CD4-positive, alpha-beta T cell treated with Interferon gamma for 1 hour (primary cell): ENCODE measurements at places on chromosomes 7 and 10.

DNA sequence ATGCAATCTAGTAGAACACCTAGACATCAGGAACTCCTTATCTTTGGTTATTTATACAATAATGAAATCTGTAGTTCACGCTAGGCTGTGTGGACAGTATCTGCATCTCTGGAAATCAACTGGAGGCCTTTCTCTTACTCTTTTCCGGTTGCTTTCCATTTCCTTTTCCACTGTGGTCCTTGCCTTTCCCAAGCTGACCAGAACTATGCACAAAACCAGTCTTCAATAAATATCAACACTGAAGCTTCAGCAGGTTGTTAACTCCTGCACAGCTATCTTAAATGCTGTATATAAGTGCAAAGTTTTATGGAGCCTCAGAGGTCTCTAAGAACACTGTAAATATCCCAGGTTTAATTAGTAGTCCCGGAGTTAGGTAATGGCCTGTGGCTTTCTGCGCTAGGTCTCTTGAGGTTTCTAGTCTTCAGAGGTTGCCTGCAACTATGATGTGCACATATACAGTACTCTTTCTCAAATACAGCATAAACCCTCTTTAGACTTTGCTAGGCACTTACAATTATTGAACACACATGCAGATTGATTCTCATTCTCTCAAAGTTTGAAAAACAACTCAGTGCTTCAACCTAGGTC is 2.4 kb downstream of the KLLN start:
- DNase-seq = no peak

DNA sequence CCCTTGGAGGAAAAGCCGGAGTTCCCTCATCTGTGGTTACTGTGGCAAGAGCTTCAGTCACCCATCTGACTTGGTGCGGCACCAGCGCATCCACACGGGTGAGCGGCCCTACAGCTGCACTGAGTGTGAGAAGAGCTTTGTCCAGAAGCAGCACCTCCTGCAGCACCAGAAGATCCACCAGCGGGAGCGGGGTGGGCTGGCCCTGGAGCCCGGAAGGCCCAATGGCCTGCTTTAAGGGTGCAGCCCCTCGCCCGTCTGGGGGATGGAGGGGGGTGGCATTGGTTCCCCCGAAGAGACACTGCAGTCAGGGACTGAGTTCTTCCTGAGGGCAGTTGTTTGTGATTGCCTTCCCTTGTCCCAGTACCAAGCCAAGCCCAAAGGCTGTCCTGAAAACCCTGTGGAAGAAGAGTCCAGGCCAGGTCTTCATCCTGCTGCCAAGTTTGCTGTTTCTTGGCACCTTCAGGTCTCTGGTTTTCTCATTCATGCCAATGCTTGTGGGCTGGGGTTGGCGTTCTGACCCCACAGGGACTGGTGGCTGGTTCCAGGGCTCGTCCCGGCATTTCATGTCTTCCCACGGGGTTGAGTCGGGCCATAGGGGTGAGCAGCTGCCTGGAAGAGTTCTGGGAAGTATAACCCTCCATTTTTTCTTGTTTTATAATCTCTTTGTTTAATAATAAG is 7.7 kb upstream of the ZNF783 start:
- DNase-seq = no peak

DNA sequence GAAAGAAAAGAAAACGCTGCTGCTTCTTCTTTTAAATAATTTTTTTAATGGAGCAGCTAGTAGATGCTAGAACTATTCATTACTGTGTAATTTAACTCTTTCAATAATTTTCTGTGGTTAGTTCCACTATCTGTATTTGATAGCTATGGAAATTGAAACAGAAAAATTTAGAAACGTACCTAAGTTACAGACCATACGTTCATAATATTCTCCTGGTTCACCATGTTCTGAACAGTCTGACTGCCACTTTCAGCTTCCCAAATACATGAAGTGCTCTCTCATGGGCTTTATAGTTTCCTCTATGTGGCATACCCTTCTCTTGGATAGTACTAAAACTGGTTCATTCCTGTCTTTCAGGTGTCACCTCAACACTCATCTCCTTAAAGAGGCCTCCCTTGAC is 508.0 kb downstream of the MDFIC start:
- DNase-seq = no peak

DNA sequence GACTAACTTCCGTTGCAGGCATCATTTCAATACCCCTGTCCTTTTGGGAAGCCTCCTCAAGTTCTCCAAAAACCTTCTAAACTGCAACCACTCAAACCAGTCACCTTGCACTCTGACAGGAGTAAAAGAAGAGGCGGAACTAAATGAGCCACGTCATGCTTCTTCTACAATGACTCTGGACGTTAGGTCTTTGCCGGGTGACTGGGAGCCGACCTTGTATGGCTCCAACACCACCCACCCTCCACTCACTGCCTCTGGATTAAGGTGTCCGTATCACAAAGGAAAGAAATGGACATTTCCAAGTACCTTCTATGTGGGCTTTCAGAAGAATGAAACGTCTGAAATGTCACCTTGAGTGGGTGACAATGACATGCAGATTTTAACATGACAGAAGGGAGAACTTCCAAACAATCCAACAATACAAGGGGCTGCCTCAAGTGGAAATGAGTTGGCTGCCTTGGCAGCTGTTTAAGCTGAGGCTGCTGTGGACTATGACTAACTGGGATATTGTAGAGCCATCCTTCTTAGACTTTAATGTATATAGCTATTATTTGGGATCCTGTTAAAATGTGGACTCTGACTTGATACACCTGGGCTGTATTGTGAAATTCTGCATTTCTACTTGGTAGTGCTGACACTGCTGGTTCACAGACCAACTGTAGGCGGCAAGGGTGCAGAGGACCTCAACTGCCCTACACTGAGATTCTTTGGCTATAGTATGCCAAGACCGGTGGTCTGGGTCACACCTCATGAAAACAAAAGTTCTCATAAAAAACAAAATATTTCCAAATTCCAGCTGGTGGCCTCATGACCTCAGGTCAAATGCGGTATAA is 33.8 kb upstream of the PDLIM1 start:
- DNase-seq = no peak

DNA sequence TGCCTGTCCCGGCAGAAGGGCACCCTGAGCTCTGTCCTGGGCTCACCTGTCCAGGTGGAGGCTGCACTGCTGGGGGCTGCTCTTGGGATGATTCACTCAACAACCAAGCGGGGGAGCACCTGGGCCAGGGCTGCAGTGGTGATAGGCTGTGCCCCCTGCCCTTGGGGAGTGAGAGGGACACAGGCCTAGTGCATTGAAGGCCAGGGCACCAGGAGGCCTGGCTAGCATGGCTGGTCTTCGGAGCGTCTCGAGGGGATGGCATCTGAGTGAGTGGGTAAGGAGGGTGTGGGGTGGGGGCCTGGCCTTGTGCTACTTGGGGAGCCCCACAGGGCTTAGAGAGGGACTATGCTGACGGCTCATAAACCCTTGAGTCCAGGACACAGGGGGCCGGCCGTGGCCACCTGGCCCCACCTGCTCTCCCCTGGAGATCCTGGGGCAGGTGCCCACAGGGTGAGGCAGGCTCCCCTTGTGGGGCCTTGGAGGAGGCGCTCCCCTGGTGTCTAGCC is 3.1 kb downstream of the PWWP2B start:
- DNase-seq = no peak

GRCh38 chr10:6301488-6302075 is 98.8 kb downstream of the PFKFB3 start:
- DNase-seq = no peak

DNA sequence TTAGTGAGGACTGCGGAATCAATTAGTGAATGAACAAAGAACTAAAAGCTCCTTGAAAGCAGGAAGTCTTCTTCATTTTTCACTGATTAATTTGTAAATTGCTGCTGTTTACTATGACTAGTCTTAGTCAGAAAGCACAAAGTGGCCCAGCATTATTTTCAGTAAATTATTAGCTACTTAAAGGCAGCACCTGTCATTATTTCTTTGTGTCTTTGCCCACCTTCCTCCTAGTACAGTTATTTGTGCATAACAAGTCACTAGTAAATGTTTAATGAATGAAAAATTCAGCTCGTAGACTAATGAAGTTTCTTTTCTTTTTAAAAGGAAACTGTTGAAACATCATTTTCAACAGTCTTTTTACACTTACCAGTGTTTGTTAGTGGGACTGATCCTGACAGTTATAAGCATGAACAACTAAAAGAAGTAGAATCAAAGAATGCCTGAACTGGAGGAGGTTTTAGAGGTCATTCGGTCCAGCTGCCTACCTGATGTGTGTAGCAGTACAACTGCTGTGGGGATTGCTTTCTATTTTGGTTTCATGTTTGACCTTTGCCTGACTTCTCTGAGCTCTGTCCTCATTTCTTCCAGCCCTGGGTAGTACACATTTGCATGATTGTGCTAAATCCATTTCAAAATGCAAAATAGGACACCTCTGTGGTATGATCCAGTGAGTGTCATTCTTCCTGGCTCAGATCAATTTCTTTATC is 140.0 kb upstream of the PHYHIPL start:
- no peak for DNase-seq

GRCh38 chr7:69871213-69871885 is 273.1 kb downstream of the AUTS2 start:
- no peak for DNase-seq

GRCh38 chr7:46206476-46207060 is 285.5 kb upstream of the IGFBP3 start:
- no peak for DNase-seq

GRCh38 chr7:80790877-80791276 is 128.0 kb downstream of the SEMA3C start:
- DNase-seq = no peak

DNA sequence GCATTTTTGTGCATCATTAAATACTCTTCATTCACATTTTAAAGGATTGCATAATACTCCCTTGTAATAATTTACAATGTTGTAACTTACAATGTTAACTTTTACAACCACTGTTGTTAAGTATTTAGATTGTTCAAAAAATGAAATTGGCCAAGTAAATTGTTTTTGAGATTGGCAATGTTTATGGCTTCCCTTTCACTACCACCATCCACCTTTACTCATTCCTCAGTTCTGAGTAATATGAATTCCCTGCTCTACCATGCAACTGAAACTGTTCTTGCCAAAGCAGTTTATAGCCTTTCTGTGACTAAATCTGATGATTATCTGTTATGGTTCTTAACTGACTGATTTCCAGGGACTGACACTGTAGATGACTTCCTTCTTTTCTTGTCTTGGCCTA is 80.5 kb upstream of the TMEM106B start:
- DNase-seq = no peak

- DNase-seq = no peak
These were observed 49.6 kb upstream of the UBE3C start for GRCh38 chr7:157089100-157089610.

DNA sequence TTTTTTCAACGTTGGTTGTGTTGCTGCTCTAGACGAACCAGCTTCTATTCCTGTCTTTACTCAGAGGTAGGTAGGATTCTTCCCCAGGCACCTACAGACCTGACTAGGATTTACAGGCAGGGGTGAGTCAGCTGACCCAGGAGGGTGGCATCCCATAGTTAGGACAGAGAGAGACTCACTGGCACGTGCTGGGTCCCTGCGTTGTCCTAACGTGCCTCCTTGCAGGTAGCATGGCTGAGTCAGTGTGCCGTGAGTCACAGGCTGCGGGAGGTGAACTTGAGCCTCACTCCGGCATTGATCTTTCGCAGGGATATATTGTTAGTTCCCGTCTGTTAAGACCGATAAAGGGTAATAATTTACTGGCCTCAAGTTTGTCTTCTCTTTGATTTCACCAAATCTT is 96.5 kb downstream of the PFKFB3 start:
- DNase-seq = no peak

DNA sequence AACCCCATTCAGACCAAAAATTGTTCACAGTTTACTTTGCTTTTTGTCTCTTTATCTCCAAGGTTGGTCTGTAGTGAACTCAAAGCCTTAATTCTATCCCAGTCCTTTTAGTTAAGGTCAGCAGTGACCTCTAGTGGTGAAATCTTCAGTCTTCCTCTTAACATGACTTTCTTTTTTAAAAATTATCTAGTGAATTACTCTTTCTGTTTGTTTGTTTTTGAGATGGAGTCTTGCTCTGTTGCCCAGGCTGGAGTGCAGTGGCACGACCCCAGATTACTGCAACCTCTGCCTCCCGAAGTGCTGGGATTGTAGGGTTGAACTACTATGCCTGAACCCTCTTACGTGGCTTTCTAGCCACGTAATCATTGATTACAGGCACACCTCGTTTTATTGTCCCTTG is 25.0 kb downstream of the ZNF487 start:
- DNase-seq = no peak

DNA sequence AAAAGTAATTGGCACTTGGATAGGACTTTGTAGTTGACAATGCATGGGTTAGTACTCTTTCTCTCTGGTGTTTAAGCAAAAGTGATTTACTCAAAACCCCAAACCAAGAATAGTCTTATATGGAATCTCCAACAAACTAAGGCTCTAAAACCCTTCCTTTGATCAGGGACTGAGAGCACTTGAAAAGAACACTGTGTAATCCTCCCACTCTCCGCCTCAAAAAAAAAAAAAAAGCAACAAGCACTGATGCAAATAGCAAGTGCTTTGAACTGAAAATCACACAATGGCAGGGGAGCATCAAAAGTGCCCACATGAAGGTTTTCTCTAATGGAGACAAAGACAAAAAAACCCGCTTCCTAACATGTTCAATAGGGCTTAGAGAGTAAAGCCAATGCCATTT is 467.9 kb upstream of the AUTS2 start:
- no peak for DNase-seq

GRCh38 chr10:6513476-6513875 is 66.6 kb downstream of the PRKCQ start:
- DNase-seq = no peak

DNA sequence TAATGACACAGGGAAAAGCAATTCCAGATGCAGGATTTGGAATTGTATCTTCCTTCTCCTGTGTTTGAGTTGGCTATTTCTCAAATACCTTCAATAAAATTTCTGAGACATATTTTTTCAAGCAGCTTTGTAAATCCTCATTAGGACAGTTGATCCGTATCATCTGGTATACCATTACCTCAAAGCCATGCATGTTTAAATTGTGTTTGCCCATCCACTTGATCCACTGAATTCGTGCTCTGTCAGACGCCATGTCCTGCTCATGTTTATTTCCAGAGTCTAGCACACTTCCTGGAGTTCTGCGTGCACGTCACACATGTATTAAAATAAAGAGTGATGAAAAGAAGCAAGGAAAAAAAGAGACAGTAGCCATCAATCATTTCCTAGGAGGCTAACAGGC is 141.8 kb upstream of the CDC14C start:
- DNase-seq = no peak

- DNase-seq = no peak
These were observed 8.7 kb downstream of the TNRC18 start for GRCh38 chr7:5414916-5415315.

- no peak for DNase-seq
These were observed 229.1 kb downstream of the PLXNA4 start for GRCh38 chr7:132347123-132347522.

GRCh38 chr10:45553155-45553554 is 119.4 kb downstream of the ZFAND4 start:
- no peak for DNase-seq

GRCh38 chr7:137592232-137592896 is 248.8 kb upstream of the PTN start:
- no peak for DNase-seq

- DNase-seq = no peak
These were observed 354.1 kb upstream of the CELF2 start for GRCh38 chr10:10663622-10664021.

DNA sequence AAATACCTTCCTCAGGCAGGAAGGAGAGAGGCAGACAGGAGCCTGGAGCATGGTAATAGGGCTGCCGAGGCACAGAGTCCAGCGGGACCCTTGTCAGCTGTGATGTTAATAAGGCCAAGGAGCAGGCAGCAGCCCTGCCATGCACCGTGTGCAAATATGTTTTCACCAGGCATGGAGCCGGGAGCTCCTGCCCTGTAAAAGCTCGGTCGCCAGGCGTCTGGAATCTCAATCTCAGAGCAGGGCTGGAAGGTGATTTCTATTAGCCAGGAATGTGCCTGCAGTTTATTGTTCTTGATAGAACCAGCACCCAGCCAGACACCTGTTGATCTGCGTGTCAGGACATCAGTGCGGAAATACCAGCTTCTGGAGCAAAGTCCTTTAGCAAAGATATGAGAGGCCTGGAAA is 469.8 kb downstream of the GLRX3 start:
- DNase-seq = no peak
